ENCODE measurements at places on chromosomes 5 and 9. TPM values are rescaled to one million over a fixed set of nuclear protein-coding genes. Genes with fewer than 3 reads are reported as not detected.

HRH2 gene
- total RNA-seq: 26.8 TPM

PTRH1 gene
- total RNA-seq: 13.1 TPM

FBXO10 gene
- 1.6 TPM for total RNA-seq

SIL1 gene
- 15.8 TPM for total RNA-seq

NR2F1-AS1 gene
- total RNA-seq: not detected

HAPLN1 gene
- total RNA-seq: not detected

PCDHB11 gene
- total RNA-seq: not detected

NUTM2F gene
- not detected for total RNA-seq

ZFP2 gene
- total RNA-seq: 0.77 TPM

GNPDA1 gene
- total RNA-seq: 40.5 TPM

CYLC2 gene
- not detected for total RNA-seq

ARSI gene
- not detected for total RNA-seq

THBS4 gene
- total RNA-seq: 0.47 TPM

SARDH gene
- total RNA-seq: 1.6 TPM

NRARP gene
- total RNA-seq: 1.2 TPM

PCDHGA12 gene
- not detected for total RNA-seq

CTSV gene
- 0.33 TPM for total RNA-seq

PRDM9 gene
- total RNA-seq: not detected

SLC36A2 gene
- not detected for total RNA-seq

PCDHB5 gene
- total RNA-seq: not detected

LMX1B gene
- not detected for total RNA-seq

FBXO38 gene
- 65.8 TPM for total RNA-seq

GPX3 gene
- total RNA-seq: not detected

GHR gene
- total RNA-seq: not detected

Measured in activated naive CD8-positive, alpha-beta T cell treated with anti-CD3 and anti-CD28 coated beads, Interleukin-2, amount 10 ng/mL, durations not matched to agents 7 days and 5 days (primary cell).